ENCODE measurements at places on chromosomes 1 and 21. TPM values are rescaled to one million over a fixed set of nuclear protein-coding genes. Genes with fewer than 3 reads are reported as not detected.

EDARADD gene
- 0.15 TPM for polyA plus RNA-seq

C1orf226 gene
- 7.8 TPM for polyA plus RNA-seq

PPIAL4G gene
- polyA plus RNA-seq, result not detected

IGSF3 gene
- 25.4 TPM for polyA plus RNA-seq

MYBPH gene
- not detected for polyA plus RNA-seq

TSPEAR gene
- polyA plus RNA-seq, result 2.4 TPM

CD84 gene
- polyA plus RNA-seq, result 0.49 TPM

B3GALT5 gene
- polyA plus RNA-seq, result 0.51 TPM

LRRC7 gene
- 1.4 TPM for polyA plus RNA-seq

HTR1D gene
- polyA plus RNA-seq, result 0.14 TPM

C8B gene
- polyA plus RNA-seq, result not detected

SPRR4 gene
- polyA plus RNA-seq, result not detected

SAMSN1 gene
- polyA plus RNA-seq, result 0.44 TPM

C1QA gene
- polyA plus RNA-seq, result 86.1 TPM

ESPN gene
- polyA plus RNA-seq, result 23.7 TPM

TSTD1 gene
- 134 TPM for polyA plus RNA-seq

STIL gene
- 6.6 TPM for polyA plus RNA-seq

TNFAIP8L2 gene
- polyA plus RNA-seq, result 1.7 TPM

ST6GALNAC3 gene
- 3.5 TPM for polyA plus RNA-seq

OR2M5 gene
- polyA plus RNA-seq, result not detected

ASPM gene
- polyA plus RNA-seq, result 3.2 TPM

LEFTY1 gene
- polyA plus RNA-seq, result 1.0 TPM

PRRX1 gene
- 2.5 TPM for polyA plus RNA-seq

ANGPTL3 gene
- polyA plus RNA-seq, result not detected

S100A10 gene
- polyA plus RNA-seq, result 28.7 TPM

TBCE gene
- polyA plus RNA-seq, result 20.0 TPM

BEND5 gene
- polyA plus RNA-seq, result 26.4 TPM

CELA3A gene
- polyA plus RNA-seq, result not detected

GBP6 gene
- not detected for polyA plus RNA-seq

ZRANB2 gene
- polyA plus RNA-seq, result 13.5 TPM

HSF2BP gene
- polyA plus RNA-seq, result 1.8 TPM

CD101 gene
- polyA plus RNA-seq, result 1.7 TPM

SELP gene
- 0.29 TPM for polyA plus RNA-seq

NHLH1 gene
- 1.0 TPM for polyA plus RNA-seq

IGSF21 gene
- 25.5 TPM for polyA plus RNA-seq

KLHDC9 gene
- polyA plus RNA-seq, result 27.7 TPM

AKR7A3 gene
- polyA plus RNA-seq, result 1.1 TPM

SOX13 gene
- 70.2 TPM for polyA plus RNA-seq

PLEKHM2 gene
- 91.6 TPM for polyA plus RNA-seq

ODF2L gene
- polyA plus RNA-seq, result 5.1 TPM

SERPINC1 gene
- 0.22 TPM for polyA plus RNA-seq

RHOU gene
- polyA plus RNA-seq, result 18.4 TPM

HIVEP3 gene
- polyA plus RNA-seq, result 5.4 TPM

HUNK gene
- 10.6 TPM for polyA plus RNA-seq

CD164L2 gene
- 2.2 TPM for polyA plus RNA-seq

MAB21L3 gene
- polyA plus RNA-seq, result not detected

NOS1AP gene
- 4.9 TPM for polyA plus RNA-seq

SASS6 gene
- 1.4 TPM for polyA plus RNA-seq

FCER1A gene
- polyA plus RNA-seq, result not detected

CR1L gene
- not detected for polyA plus RNA-seq

NKAIN1 gene
- polyA plus RNA-seq, result 21.1 TPM

NR1I3 gene
- not detected for polyA plus RNA-seq

FLAD1 gene
- 47.9 TPM for polyA plus RNA-seq

PDPN gene
- 14.9 TPM for polyA plus RNA-seq

KLHDC7A gene
- polyA plus RNA-seq, result 0.25 TPM

AMY1C gene
- not detected for polyA plus RNA-seq

Measured in brain (organoid and tissue), 16 donors.